AG09319 (cell line): ENCODE measurements at places on chromosomes 5 and 9.

- no peak for DNase-seq
Observed at GRCh38 chr5:160938532-160938931, 86.5 kb upstream of the ATP10B start.

GRCh38 chr5:67549296-67549618 lies 352.7 kb upstream of the CD180 start:
- DNase-seq, result no peak

- no peak for DNase-seq
Observed at GRCh38 chr9:127825319-127826051, 22.8 kb downstream of the FPGS start.

GRCh38 chr9:87740209-87740608 lies 14.3 kb downstream of the CTSL start:
- DNase-seq, result no peak
